Stimulated activated CD8-positive, alpha-beta memory T cell treated with anti-CD3 and anti-CD28 coated beads, Interleukin-4, amount 100 ng/mL, for 1 hour (primary cell): ENCODE measurements at places on chromosomes 7 and 10.

DNA sequence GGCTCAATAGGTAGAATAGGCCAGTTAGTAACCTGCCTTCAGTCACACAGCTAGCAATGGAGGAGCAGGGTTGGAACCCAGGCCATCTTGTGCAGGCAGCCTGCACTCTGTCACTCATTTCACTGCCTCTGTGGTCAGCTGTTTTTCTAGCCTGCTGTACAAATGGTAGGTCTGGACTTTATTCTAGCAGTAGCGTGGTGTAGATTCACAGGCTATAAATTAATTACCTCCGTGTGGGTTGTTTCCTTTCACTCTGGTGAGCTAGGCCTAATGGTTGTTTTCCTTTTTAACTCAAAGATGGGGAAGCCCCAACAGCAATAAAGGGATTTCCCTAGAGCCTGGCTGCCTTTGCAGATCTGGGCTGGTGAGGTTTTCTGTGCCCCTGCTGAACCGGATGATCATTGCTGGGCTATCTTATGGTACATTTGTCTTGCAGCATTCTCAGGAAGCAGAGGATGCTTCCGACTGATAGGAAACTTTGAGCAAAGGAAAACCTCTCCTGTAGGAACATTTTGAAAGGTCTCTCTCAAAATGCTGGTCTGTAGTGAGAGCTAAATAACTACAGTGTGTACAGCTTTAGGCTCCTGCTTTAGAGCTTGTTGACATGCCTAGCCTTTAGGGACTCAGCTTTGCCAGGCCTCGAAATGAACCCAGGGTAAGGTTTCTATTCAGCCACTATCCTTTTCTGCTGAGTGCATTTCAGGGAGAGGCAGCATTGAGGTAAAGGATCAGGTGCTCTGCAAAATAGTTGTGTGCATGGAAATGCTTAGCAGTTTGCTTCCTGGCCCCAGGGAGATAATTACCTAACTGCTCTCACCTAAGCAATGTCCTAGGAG lies 157.4 kb downstream of the ST7 start:
- DNase-seq = no peak

GRCh38 chr7:157517782-157518513 lies 181.1 kb downstream of the DNAJB6 start:
- no peak for DNase-seq

DNA sequence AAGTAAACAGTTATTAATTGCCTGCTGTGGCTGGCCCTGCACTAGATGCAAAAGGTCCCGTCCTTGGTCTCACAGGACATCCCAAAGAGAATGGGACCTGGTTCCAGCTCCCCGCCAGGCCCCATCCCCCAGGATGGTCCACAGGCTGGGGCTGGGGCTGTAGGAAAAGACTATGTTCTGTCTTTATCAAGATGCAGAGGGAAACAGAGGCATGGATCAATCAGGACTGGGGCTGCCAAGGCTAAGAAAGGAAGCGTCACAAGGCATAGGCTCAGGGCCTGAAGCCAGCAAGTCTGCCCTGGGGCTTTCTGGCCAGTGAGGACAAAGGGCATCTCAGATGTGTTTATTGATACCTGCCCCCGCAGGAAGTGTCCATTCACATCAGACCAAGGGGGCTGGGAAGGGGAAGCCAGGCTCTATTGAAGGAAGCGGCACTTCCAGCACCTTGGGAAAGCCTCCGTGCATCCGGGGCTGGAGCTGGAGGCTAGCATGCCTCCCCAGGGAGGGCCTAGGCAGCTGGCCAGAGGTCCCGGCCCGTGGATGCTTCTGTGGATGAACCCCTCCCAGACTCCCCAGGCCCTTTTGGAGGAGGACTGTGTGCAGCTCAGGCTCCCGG lies 5.8 kb downstream of the VSIR start:
- no peak for DNase-seq

DNA sequence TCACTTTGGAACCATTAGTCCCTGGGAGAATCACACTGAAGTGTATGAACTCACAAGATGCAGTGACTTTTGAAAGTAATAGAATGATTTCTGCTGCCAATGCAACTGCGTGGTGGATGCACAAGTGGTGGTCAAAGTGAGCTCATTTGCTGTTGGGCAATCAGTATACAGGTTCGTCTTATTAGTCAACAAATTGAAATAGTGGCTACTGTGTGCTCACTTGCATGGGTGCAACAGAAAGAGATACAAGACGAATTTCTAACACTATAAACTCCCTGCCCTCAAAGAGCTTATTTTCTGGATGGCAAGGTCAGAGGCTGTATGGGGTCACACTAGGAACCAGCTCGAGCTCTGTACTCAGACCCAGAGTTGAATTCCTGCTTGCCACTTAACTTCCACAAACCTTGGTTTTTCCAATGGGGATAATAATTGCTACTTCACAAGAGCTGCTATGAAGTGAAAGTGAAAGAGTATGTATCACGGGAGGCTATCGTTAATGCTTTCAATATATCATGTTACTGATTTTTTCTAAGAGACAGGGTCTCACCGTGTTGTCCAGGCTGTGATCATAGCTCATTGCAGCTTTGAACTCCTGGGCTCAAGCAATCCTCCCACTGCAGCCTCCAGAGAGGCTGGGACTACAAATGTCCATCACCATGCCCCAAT lies 8.3 kb upstream of the BCL7B start:
- no peak for DNase-seq

DNA sequence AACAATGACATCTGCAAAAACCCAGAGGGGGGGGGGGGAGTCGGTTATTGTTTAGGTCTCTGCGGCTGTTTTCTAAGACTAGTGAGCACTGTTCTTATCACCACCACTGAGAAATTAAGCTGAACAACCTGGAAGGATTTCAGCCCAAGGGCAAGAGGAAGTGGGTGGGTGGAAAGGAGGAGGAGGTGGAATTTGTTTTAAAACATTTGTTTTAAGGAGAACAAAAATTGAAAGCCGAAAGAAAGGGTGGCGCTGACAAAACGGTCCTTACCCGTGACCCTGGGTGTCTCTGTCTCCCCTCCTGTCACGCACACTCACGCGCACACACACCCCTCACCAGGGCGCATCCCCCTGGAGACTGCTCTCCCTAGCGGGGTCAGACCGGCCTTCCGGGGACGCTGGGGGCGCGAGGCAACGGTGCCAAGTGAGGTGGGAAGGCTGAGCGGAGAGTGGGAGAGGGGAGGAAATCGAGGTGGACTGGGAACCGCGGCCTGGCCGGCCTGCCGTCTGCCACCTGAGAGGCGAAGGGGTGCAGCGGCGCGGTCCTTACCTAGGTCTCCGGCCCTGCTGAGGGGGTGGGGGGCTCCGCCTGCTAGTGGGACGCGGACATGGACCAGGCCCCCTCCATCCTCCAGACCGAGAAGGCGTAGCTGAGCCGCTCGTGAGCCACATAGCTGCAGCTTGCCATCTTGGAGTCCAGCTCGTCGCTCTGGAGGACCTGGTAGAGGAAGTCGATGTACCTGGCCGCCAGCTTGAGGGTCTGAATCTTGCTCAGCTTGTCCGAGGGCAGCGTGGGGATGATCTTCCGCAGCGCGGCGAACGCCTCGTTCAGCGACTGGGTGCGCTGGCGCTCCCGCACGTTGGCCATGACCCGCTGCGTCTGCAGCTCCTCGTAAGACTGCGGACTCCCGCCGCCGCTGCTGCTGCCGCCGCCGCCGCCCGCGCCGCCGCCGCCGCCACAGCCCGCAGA lies 1.0 kb downstream of the TWIST1 start:
- DNase-seq = no peak

DNA sequence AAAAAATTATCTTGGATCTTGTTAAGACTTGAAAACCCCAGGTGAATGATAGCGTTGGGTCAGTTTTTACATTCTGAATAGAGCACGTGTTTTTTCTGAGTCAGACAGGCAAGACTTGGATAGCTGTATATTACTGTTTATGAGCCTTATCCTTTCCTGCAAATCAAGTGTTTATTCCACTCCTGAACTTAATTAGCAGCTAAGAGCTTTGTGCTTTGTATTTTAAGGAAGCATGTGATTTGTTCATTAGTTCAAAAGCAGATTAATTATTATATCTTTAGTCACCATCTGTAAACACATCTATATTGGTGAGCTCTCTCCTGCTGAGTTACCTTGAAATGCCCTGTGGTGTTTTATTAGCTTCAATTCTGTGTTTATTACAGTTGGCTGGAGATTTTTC lies 98.6 kb upstream of the PRPS1L1 start:
- no peak for DNase-seq

DNA sequence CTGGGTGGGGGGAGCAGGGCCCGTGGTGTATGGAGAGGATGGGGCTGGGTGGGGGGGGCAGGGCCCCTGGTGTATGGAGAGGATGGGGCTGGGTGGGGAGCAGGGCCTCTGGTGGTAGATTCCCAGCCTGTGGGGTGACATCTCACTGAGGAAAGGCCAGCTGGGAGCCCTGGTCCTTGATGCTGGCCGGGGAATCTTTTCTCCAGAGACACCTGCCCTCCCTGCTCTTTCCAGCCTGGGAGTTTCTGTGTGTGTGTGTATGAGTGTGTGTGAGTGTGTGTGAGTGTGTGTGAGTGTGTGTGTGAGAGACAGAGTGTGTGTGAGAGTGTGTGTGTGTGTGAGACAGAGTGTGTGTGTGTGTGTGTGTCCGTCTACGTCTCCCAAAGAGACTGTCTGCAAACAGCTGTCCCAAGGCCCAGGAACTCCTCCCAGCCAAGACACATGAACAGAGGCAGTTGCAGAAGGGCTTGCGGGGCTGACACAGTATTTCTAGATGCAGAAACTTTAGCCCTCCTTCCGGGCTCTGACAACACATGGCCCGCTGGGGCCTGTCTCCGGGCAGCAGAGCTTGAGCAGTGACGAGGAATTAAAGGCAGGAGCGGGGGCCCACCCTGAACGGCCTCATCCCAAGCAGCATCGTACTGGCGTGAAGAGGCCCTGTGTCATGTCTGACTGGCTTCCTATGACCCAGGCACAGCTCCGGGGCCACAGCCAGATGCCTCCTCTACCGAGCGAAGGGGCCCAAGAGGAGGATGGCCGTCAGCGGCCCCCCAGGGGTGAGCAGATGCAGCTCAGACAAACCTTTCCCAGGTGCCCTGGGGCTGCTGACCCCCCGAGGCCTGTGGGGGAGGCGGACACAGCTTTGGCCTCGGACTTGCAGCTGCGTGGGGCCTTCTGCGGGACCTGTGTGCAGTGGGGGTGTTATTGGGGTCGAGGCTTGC lies 24.3 kb downstream of the FAM20C start:
- no peak for DNase-seq

DNA sequence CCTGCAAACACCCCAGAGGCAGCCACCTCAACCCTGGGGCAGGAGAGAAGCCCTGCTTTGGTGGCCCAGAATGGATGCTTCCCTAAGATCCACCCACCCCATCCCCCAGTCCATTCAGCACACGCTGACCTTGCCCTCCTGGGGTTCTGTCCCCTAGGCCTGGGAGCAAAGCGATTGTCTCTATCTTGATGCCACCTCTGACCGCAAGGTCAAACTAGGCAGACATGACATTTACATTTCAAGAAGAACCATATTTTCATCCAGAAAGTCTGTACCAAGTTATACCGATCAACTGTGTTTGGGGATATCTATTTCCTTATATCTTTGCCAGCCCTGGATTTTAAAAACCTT lies 23.0 kb downstream of the MAT1A start:
- no peak for DNase-seq

- no peak for DNase-seq
Measured at GRCh38 chr10:71823356-71823755, 27.7 kb downstream of the PSAP start.

GRCh38 chr7:123348690-123349089 lies 148.9 kb upstream of the SLC13A1 start:
- no peak for DNase-seq

DNA sequence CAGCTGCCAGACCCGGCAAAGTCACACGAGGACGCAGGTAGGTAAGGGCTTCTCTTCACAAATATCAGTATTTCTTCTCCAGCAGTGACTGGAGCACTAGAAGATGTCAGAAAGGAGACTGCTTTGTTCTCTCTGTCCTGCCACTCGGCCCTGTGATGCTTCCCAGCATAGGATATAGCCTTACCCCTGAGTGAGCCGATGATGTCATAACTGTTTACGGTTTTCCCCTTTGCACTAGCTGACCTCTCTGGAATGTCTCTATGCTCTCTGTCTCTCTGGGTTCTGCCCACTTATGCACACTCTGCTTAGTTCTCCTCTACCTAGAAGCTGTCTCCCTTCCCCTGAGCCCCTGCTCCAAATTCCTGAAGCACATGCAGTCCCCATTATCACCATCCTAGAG lies 167.5 kb upstream of the PODXL start:
- no peak for DNase-seq

- DNase-seq = no peak
Measured at GRCh38 chr10:58651040-58651439, 138.4 kb downstream of the BICC1 start.

GRCh38 chr7:47304727-47305719 lies 276.9 kb downstream of the TNS3 start:
- no peak for DNase-seq

GRCh38 chr10:128860574-128860973 lies 606.5 kb upstream of the MGMT start:
- no peak for DNase-seq

DNA sequence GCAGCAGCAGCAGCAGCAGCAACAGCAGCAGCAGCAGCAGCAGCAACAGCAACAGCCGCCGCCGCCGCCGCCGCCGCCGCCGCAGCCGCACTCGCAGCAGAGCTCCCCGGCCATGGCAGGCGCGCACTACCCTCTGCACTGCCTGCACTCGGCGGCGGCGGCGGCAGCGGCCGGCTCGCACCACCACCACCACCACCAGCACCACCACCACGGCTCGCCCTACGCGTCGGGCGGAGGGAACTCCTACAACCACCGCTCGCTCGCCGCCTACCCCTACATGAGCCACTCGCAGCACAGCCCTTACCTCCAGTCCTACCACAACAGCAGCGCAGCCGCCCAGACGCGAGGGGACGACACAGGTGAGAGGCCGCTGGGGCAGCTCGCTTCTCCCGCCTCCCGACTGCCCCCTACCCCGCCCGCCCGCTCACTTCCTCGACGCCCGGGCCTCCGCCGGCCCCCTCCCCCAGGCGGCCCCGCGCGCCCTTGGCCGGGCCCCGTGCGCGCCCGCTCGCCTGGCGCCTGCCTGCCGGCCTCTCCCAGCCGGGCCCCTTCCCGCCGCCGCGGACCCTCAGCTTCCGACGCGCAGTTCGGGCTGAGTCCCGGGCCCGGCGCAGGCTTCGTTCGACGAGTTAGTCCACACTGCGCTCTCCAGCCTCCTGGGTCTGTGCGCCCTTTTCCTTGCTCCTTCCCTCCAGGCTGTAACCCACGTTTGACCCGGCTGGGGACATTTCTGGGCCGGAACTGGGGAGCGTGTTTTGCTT lies 882 bp downstream of the DLX6 start:
- no peak for DNase-seq

GRCh38 chr7:130292682-130293257 lies at the start of gene CPA4:
TSS of gene CPA4 (plus strand) at chr7:130293161. CDS start at chr7:130293181, 20 bp downstream.
- DNase-seq = no peak

DNA sequence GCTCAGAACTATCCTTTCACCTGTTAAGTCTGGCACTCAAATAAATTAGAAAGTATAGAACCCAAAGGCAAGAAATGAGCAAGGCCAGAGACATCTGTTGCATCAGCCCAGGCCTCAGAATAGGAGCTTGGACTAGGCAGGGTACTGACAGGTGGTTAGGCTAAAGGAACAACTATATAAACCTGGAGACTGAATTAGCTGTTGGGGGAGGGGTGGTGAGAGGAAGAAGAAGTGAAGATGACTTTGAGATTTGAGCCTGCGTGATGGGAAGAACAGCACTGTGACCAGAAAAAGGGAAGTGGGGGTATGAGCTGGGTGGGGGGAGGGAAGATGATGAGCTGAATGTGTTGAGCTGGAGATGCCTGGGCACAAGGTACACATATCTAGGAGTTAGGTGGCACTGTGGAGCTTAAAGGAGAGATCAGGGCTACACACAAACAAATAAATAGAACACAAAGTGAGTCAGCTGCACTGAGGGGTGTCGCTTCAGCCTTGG lies 244.7 kb downstream of the PTEN start:
- DNase-seq = no peak
